ENCODE measurements at places on chromosomes 1 and 21. TPM values are rescaled to one million over a fixed set of nuclear protein-coding genes. Genes with fewer than 3 reads are reported as not detected.
A peak's percentile ranks its signal among the peaks of the same experiment; 100 is the strongest.

- DNase-seq, result no peak
Observed at GRCh38 chr1:183933528-183934179, 103.9 kb downstream of the COLGALT2 start.

DNA sequence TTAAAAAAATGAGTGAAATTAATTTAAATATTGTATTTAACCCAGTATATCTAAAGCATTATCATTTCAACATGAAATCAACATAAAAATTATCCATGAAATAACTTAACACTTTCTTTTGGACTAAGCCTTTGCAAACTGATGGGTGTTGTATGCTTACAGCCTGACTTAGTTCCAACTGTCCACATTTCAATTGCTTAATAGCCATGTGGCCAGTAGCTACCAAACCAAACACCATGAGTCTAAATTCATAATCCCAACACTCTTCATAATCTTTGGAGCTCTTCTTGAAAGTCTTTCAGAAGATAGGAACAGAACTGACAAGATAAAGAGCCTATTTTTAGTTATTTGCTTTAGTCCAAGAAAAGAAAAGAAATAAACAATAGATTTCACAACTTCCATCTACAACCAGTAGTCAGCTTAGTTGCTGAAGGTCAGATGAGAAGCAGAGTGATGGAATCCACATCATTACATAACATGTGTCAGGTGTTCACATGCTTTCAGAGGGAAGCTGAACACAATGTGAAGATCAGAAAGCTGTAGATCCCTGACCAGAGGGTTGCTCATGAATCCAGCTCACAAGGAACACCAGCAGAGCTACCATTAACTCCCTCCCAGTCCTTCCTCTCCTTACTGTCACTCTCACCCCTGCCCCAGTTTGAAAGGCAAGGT is 144.0 kb upstream of the ZNF648 start:
- DNase-seq, result no peak

- DNase-seq, result no peak
Observed at GRCh38 chr21:39108291-39109162, 74.7 kb downstream of the PSMG1 start.

- no peak for DNase-seq
Observed at GRCh38 chr1:22826604-22827580, 116.3 kb downstream of the EPHB2 start.

DNA sequence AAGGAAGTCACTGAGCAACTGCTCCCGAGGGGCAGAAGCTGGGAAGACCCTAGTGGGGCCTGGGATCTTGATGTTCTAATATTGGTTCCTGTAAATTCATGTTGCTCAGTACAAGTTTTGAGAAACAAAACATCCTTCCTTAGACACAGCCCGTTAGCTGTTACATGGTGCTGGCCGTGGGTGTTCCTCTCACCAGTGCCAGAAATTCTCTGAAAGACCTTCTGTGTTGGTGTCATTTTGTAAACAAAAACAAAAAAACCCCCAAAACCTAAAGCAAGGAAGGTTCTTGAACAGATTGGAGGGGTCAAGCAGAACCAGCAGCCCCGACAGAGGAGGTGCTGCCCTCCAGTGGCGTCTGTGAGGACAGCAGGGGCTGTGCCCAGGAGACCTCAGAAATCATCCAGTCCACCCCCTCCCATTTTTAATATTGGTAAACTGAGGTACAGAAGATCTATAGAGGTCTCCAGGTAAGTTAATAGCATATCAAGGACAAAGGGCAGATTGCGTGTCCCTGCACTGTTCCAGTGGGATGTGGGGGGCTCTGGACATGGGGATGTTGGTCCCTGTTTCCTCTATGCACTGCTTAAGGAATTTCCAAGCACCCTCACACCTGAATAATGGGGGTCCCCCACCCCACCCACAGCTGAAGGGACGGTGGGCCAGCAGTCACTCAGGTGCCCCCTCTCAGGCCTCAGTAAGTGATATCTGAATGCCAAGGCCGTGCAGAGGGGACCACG is 38.2 kb downstream of the SLC2A7 start:
- no peak for DNase-seq

DNA sequence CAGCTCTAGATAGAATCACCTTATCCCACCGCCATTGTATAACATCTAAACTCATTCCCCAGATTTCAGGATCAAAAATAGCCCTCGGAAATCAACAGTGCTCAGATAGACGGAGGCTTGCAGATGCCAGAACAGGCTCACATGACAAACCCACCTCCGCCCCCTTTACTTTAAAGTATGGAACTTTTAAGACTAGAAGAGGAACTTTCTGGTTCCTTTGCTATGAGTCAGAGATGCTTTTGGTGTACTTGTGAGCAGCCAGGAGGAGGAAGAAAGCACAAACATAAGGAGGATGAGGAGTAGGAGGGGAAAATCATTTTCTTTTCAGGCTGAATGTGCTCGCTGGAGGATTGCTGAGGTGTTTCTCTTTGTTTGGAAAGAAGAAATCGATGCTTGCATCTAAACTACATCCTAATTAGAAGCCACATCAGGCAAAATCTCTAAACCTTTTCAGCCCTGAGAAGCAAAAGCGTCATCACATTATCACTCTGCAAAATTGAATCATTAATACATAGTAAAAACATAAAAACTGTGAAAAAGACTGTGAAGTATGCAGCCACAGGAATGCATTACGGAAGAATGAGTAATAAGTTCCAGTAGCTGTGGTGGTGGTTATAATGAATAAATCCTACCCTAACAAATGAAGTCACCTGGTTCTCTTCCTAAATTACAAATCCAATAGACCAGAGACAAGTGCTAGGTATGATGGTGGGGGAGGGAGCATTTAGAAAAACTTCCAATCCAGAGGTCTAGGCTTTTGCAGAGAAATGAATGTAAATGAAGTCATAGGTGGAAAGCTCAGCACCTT is 251.3 kb downstream of the KCNH1 start:
- no peak for DNase-seq

DNA sequence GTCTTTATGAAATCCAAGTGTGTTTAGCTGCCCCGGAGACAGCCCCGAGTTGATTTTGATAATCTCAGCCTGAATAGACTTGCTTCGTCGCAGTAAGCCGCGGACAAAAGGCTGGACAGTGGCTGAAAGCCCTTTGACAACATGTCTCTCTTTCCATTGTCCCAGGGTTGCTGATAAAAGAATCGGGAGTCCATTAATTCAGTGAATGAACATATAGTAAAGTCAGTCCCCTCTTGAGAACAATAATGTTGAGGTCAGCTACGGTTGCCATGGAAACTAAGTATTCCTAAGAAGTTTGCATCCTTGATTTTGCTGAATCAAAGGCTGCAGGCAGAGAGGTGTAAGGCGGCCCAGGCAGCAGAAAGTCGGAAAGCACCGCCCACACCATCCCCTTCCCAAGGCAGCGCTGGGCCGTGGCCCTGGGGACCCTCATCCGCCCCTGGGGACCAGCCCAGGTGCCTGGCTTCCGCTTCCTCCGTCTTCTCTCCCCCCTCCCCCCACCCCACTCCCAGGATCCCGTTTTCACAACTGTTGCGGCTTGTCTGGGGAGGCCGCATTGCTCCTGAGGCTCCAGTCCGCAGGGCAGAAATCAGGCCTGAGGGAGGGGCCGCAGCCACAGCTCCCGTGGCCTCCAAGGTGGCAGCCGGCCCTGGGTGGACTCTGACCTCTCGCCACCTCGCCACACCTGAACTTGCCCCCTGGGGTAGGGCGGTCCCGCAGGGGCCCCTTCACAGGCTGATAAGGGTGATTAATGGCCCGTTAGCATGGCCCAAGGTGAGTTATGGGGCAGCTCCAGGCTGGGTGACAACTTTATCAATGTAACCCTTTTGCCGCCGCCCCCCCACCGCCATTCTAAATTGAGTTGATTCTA is 180.9 kb downstream of the PRDM16 start:
- DNase-seq, result no peak

DNA sequence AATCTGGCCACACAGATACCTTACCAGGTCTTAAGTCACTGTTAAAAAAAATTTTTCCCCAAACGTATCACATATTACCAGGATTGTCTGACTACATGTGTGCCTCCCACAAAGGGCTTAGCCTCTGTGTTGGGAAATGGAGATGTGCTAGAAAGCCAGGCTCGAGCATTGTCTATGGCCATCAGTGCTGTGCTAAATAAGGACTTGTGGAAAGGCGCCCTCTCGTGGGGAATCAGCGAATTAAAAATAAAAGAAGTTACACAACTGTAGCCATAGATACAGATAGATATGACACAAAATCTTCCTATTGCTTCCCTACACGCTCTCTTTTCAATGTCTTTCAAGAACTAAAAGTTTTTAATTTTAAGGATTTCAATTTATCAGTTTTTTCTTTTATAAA is 47.5 kb upstream of the CRNN start:
- peak; percentile 72 for DNase-seq

- no peak for DNase-seq
Observed at GRCh38 chr1:243716906-243717305, 133.1 kb downstream of the AKT3 start.

GRCh38 chr1:76037324-76037723 is 37.2 kb upstream of the ST6GALNAC3 start:
- DNase-seq, result no peak

DNA sequence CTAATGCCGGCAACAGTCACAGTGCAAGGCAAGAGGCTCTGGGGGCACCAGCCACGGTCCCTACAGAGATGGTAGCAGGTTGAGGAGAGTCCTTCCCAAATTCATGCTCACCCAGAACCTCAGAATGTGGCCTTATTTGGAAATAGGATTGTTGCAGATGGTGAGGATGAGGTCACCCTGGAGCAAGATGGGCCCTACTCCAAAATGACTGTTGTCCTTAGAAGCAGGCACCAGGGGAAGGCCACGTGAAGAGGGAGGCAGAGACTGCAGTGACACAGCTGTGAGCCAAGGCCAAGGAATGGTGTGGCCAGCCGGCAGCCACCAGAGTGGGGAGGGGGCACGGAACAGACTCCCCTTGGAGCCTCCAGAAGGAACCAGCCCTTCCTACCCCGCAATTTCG is 70.8 kb upstream of the CLDN14 start:
- DNase-seq, result no peak

GRCh38 chr21:42641311-42642218 is 11.9 kb upstream of the PDE9A start:
- DNase-seq, result no peak

DNA sequence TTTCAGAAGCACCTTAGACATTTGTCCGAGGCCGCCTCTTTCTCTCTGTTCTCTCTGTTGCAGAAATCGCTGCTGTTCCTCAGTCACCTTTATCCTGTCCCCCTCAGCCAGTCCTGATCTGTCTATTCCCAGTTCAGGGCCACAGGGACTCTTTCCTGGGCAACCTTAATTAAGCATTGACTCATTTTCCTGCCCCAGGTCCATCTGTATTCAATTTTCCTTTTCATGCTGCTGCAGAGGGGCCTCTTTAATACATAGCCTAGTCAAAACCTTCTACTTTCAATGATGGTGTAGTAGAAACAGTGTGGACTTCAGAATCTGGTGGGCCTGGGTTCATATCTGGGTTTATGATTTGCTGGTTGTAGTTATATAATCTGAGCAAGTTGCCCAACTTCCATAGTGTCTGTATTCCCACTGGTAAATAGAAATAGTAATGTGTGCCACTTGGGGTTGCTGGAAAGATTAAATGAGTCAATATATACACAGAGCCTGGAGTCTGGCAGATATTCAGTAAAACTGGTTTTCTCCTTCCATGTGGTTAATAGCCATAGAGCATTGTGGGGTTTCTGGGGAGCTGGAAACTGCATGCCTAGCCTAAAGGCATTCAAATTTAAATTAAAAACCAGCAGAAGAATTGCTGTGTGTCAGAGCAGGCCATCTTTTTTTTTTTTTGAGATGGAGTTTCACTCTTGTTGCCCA is 4.5 kb downstream of the TRAF5 start:
- no peak for DNase-seq

GRCh38 chr1:181134543-181135436 is 46.3 kb downstream of the IER5 start:
- DNase-seq, result peak; percentile 76

DNA sequence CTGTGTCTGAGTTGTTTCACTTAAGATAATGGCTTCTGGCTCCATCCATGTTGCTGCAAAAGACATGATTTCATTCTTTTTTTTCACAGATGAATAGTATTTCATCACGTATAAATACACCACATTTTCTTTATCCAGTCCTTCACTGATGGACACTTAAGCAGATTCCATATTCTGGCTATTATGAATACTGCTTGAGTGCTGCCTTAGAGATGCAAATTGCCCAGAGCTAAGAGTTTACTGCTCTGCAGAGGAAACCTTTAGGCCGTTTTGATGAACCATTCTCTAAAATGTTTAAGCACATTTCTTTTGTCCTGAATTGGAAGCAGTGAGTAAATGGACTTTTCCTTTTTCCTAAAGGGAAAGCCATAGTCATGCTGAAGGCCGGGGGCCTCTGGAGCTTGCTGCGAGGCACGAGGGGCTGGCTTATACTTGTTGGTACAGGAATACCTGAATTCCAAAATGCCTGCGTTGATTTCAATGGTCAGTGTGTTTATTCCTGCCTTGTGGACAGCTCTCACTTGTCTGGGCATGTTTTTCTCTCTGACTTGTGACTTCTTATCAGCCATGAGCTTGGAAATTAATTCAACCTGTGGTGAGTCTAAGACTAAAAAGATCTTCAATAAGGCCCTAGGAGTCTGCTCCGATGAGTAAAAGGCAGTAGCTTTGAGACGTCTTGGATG is 201.0 kb upstream of the MAP1LC3C start:
- DNase-seq, result no peak

GRCh38 chr21:31735511-31735992 is 3.6 kb upstream of the SCAF4 start:
- no peak for DNase-seq

DNA sequence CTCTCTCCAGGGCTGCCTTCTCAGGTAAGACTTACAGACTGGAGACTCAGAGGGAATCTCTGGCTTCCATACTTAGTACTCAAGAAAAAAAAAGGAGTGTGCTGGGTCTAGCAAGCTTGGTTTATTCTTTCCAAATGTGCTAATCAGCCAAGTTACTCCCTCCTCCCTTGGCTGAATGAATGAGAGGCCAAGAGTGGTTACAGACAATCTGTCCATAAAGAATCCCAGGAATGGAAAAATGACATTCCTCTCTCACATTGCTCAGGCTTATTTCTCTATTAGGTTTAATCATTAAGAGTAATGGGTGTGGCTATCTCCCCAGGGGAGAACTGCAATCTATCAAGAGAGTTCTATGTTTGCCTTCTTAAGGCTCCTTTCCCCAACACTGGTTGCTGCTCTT is 547.3 kb upstream of the PLXNA2 start:
- no peak for DNase-seq

- no peak for DNase-seq
Observed at GRCh38 chr1:27491748-27492700, 2.1 kb upstream of the WASF2 start.

- no peak for DNase-seq
Observed at GRCh38 chr1:89590341-89591080, 42.4 kb upstream of the LRRC8C start.

GRCh38 chr1:176643536-176643935 is 180.6 kb downstream of the PAPPA2 start:
- no peak for DNase-seq

GRCh38 chr1:10829965-10830515 is 33.6 kb upstream of the CASZ1 start:
- no peak for DNase-seq

The SLC44A5 gene
- 4.8 TPM for total RNA-seq

The S100A2 gene
- total RNA-seq, result 4.0 TPM

The OR2L13 gene
- not detected for total RNA-seq

The TNFRSF4 gene
- total RNA-seq, result not detected

The TACSTD2 gene
- total RNA-seq, result not detected

The BACE2 gene
- total RNA-seq, result 131 TPM

The SYT6 gene
- total RNA-seq, result not detected

The LEMD1 gene
- not detected for total RNA-seq

The SLC30A2 gene
- total RNA-seq, result not detected

The HTR1D gene
- total RNA-seq, result 3.7 TPM

The CNR2 gene
- total RNA-seq, result not detected
